Transverse colon (tissue), 4 donors: ENCODE measurements at places on chromosomes 1 and 21. TPM values are rescaled to one million over a fixed set of nuclear protein-coding genes. Genes with fewer than 3 reads are reported as not detected.

Gene FNDC5
- total RNA-seq, result 0.55 TPM

Gene PPIAL4G
- total RNA-seq, result not detected

Gene LAD1
- 148 TPM for total RNA-seq

Gene SVBP
- total RNA-seq, result 16.7 TPM

Gene HORMAD1
- total RNA-seq, result not detected

Gene IQCC
- 1.00 TPM for total RNA-seq

Gene SMPDL3B
- 14.1 TPM for total RNA-seq
